ENCODE measurements at places on chromosomes 16 and 17. TPM values are rescaled to one million over a fixed set of nuclear protein-coding genes. Genes with fewer than 3 reads are reported as not detected.

SLC38A8 gene
- total RNA-seq = not detected

GRCh38 chr17:81831563-81831956 lies 1.5 kb downstream of the MCRIP1 start:
- no peak for DNase-seq

DNA sequence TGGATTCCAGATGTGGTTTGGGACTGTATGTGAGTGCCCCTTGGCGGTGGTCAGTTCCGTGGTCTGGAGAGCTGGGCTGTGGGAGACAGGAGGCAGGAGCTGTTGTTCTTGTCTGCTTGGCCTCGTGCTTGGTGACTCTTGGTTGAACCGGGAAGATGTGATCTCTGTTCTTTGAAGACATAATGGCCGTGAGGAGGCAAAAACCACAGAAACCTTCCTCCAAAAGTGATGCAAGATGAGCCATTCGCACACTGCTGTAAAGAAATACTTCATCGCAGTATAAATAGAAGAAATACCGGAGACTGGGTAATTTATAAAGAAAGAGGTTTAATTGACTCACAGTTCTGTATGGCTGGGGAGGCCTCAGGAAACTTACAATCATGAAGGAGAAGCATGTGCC lies 128.8 kb downstream of the RAP1GAP2 start:
- no peak for DNase-seq

DNA sequence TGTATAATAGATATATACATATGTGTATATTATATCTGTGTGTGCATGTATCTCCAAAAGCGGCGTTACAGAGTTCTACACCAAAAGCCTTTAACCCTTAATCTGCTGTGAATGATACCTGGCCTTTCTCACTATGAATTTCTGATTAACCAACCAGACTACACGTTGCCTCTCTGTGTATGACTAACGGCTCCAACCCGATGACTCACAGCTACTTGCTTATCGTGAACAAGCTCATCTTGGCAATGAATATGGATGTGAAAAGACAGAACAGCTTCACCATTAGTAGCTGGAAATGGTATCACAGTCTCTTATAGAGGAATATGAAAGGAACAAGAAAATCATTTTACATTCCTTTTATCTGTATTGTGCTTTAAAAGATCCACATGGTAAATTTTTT lies 23.8 kb upstream of the ARHGAP44 start:
- DNase-seq = no peak

GRCh38 chr17:67200727-67201301 lies 44.2 kb downstream of the HELZ start:
- DNase-seq = no peak

ABCC11 gene
- total RNA-seq = not detected

- peak; percentile 30 for DNase-seq
Observed at GRCh38 chr17:29807520-29808361, 122.3 kb downstream of the SSH2 start.

DNA sequence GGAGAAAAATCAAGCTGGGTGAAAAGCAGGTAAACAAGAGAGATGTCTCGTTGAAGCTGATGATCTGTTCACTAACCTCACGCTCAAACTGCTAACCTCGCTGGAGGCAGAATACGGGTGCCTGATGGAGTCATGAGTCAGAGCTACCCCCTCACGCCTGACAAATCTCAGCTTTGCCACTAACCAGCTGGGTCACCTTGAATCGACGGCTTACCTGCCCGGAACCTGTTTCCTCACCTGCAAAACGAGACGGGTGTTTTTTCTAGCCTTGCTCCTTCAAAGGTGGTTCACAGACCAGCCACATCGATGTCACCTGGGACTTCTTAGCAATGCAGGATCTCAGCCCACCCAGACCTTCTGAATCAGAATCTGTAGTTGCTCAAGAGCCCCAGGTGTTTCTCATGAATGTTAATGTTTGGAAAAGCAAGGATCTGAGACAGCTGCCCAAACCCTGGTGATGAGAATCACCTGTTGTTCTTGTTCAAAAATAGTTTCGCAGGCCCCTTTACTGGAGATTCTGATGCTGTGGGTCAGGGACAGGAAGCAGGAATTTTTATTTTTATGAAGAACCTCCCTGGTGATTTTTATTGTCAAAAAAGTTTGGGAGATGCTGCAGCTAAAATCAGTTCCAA lies 56.9 kb downstream of the MARCHF10 start:
- no peak for DNase-seq

- DNase-seq = no peak
Observed at GRCh38 chr16:23420011-23420410, 33.0 kb downstream of the COG7 start.

JUP gene
- 352 TPM for total RNA-seq

DNAH9 gene
- not detected for total RNA-seq

SMPD3 gene
- 0.77 TPM for total RNA-seq

DNA sequence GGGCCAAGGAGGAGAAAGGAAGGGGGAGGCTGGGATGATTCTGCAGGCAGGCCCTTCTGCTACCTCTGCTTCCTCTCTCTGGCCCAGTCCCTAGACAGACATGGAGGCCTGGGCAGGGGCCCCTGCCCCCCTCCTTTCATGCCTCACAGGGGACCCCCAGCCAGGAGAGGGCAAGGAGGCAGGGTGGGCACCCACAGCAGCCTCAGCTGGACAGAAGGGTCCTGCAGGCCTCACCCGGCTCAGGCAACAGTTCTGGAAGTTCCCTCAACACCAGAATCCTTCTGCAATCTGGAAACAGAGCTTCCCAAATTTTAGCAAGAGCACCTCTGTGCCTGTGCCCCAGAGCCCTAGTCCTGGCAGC lies 8.7 kb downstream of the ARHGAP27 start:
- DNase-seq = no peak

PIRT gene
- not detected for total RNA-seq

DNA sequence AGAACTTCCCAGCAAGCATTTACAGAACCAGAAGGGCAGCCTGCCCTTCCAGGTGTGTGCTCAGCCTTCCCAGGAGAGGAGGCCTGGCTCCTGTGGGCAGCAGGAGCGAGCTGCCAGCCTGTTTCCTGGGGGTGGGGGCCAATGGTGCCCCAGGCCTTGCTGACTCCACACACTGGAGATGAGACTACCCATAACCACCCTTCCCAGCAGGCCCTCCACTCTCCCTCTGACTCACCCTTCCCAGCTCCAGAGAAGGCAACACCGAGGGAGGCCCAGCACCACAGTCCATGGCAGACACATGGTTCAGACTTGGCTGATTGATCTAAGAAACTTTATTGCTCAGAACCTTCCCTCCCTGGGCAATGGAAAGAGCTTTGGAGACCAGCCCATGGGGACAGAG lies 1.8 kb upstream of the PRSS53 start:
- no peak for DNase-seq

DNA sequence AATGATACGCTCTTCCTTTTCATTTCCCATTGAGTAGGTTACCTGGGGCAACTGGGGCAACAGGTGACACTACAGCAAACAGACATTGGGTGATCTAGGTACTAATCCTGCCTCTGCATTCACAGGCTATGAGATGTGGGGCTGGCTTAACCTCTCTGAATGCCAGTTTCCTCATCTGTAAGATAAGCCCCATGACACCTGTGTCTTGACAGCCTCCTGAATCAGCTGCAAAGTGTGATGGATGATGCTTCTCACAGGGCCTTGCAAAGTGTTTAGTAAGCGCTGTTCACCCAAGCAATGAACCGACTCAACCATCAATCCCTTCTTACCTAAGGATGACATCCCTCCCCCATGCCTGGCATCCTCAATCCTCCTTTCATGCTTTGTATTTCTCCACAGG lies 322.8 kb downstream of the XYLT1 start:
- no peak for DNase-seq

- no peak for DNase-seq
Observed at GRCh38 chr16:48203974-48204824, 39.9 kb upstream of the LONP2 start.

- no peak for DNase-seq
Observed at GRCh38 chr17:27928587-27928986, 35.4 kb upstream of the LYRM9 start.

- no peak for DNase-seq
Observed at GRCh38 chr16:88355093-88355388, 27.7 kb upstream of the ZNF469 start.

GRCh38 chr17:77905266-77905665 lies 53.2 kb upstream of the TNRC6C start:
- DNase-seq = no peak

GRCh38 chr16:3578121-3578520 lies 918 bp upstream of the NLRC3 start:
- DNase-seq = no peak

SLC35G6 gene
- not detected for total RNA-seq

GRCh38 chr17:57985675-57985974 lies 2.4 kb downstream of the VEZF1 start:
- no peak for DNase-seq

KRTAP2-3 gene
- total RNA-seq = not detected

GRCh38 chr17:83083368-83084201 lies 4.2 kb downstream of the METRNL start:
- no peak for DNase-seq

GRCh38 chr17:18324140-18325050 lies 9.3 kb downstream of the SMCR8 start:
- no peak for DNase-seq

TNFRSF17 gene
- total RNA-seq = not detected

RSL1D1 gene
- total RNA-seq = 195 TPM

GRCh38 chr16:71373073-71373472 lies 14.6 kb downstream of the CALB2 start:
- no peak for DNase-seq

UTS2R gene
- 0.39 TPM for total RNA-seq

DNA sequence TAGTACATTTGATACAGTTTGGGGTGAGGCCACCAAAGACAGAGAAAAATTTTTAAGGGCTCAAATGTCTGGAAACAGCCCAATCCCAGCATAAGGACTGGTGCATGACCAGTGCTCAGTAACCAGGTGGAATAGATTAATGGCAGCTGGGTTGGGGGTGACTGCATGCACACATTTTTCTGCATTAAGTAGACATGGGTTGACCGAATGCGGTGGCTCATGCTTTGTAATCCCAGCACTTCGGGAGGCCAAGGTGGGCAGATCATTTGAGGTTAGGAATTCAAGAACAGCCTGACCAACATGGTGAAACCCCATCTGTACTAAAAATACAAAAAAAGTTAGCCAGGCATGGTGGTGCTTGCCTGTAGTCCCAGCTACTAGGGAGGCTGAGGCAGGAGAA lies 121.1 kb upstream of the HSBP1 start:
- DNase-seq = no peak

DNA sequence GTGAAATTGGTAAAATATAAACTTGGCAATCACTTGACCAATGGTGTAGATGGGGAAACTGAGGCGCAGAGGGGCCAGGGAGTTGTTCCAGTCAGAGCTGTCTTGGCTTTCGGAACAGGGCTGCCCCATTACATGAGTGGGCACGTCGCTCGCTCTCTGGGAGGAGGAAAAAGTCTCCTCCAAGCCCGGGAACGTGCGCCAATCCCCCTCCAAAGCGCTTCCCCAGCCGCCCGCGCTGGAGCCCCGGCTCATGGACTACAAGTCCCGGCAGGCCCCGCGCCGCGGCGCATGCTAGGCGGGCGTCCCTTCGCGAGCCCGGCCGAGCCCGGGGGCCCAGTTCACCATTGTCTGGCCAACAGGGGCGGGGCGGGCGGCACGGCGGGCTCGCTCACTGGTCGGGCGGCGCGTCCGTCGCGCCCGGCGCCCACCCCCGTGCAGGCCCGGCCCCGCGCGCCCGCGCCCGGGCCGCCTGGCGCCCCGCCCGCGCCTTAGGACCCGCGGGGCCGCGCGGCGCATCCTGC lies at the start of gene LLGL1:
Gene LLGL1, plus strand, starts transcription at position 515 of the 521 bp plus-strand sequence. CDS start 48 bp downstream, outside the sequence.
- DNase-seq = no peak

- DNase-seq = no peak
Observed at GRCh38 chr16:66549284-66550131, at the start of gene TK2. Gene TK2 (minus strand): TSS chr16:66550122. CDS start chr16:66550061, 61 bp downstream.

ST6GALNAC2 gene
- total RNA-seq = 23.0 TPM

DNA sequence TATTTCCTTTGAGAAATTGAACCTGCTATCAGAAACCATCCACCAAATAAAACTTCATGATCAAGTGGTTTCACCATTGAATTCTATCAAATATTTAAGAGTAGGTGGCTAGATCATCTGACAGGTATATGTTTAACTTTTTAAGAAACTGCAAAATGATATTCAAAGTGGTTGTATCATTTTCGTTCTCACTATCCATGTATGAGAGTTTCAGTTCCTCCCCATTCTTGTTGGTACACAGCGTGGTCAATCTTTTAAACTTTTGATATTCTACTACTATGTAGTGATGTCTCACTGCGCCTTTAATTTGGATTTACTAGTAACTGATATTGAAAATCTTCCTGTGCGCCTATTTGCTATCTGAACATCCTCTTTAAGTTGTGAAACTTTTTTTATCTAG lies 163.7 kb downstream of the CYB561 start:
- no peak for DNase-seq

Data from Panc1 (cell line).